Stimulated activated memory B cell treated with anti-CD40 and anti-IgM and Interleukin-4, amounts not matched to agents 10 μg/mL and 1 μg/mL and 100 μg/mL, for 72 hours (primary cell): ENCODE measurements at places on chromosomes 3 and 15.

- no peak for ATAC-seq
Measured at GRCh38 chr15:60639502-60639901, 160.6 kb upstream of the ICE2 start.

DNA sequence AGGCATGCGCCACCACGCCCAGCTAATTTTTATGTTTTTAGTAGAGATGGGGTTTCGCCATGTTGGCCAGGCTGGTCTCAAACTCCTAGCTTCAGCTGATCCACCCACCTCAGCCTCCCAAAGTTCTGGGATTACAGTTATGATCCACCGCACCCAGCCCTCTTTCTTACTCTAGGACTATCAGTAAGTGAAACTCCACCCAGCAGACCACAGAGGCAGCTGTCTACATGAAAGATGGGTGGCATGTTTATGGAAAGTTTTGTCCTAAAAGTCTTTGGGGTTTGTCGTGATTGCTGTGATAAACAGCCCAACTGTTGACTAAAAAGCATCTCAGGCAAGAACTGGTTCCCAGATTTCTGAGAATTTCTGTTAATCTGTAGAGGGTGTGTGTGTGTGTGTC is 10.9 kb downstream of the ARL6IP5 start:
- no peak for ATAC-seq

DNA sequence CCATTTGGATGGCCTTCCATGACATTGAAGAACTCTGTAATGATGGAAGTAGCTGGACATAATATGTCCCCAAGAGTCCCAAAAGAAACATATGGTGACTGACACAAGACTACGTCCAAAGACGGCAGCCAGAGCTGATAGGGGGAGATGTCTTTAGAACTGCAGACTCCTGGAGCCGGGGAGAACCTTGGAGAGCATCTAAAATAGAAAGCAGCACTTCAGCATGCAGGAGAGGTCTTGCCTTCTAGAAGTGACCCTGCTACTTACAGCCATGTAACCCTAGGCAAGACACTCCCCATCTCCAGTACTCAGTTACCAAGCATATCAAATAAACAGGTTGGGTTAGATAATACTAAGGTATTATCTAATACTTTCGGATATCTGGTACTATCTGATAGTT is 143.8 kb upstream of the BCL6 start:
- no peak for ATAC-seq

GRCh38 chr3:30720586-30721313 is 114.3 kb downstream of the TGFBR2 start:
- no peak for ATAC-seq

GRCh38 chr3:46496746-46497555 is 825 bp upstream of the RTP3 start:
- peak; percentile 44 for ATAC-seq

DNA sequence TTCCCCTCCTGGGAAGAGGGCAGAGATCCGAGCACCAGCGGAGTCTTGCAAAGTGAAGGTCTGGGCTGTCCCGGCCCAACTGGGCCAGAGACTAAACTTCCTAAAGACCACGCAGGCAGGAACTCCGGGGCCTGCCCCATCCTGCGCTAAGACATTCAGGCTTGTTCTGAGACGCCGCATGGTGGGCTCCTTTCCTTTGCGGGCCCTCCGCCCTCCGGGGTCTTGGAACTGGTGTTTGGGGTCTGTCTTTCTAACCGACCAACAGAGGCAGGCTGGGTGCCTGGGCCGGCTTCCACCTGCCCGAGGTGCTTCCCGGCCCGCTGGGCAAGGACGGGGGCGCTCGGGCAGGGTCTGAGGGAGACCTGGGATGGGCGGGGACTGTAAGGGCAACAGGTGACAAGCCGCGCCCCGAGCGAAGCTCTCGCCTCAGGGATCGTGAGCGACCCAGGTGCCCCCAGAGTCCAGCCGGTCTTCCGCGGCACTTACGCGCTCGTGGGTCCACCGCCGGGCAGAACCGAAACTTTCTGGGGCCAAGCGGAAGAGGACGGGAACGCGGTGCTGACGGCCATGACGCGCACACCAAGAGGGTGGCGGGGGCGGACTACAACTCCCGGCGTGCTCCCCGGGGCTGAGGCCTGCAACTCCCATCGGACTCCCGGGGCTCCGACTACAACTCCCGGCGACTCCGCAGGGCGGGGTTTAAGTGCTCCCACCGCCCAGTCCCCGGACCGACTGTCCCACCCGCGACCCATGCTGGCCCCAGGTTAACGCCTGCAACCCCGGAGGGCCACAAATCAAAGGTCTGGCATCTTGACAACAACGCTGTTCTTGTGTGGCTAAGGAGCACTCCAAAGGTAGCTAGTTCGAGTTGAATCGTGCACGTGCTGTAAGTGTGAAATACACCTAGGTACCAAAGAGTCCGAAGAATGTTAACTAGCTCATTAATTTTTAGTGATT is at the start of gene FYCO1:
Gene FYCO1 (minus strand): TSS at position 589 of the 957 bp plus-strand sequence. CDS start 10,914 bp downstream, outside the sequence.
- peak; percentile 97 for ATAC-seq

- peak; percentile 4 for ATAC-seq
Measured at GRCh38 chr15:68578980-68579935, at the start of gene CORO2B. TSS of gene CORO2B (plus strand) at chr15:68578993. CDS start at chr15:68579263, 270 bp downstream.
